Activated CD4-positive, alpha-beta T cell treated with anti-CD3 and anti-CD28 coated beads, Interleukin-2, amount 10 ng/mL, durations not matched to agents 7 days and 5 days (primary cell): ENCODE measurements at places on chromosomes 5 and 9.

DNA sequence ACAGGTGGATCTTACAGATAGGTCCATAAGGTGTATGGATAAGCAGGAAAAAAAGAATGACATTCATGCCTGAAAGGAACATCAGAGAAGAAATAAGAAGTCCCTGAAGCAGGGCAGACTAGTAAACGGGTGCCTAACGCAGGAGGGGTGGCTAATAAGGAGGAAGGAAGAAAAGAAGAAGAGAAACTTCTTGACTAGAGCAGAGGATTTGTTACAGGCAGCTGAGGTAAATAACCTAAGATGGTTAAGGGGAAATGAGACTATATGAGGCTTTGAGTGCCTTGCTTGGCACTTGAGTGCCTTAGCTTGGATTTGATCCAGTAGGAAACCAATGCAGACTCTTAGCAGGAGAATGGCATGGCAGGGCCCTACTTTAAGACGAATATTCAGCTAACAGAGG is 313.5 kb upstream of the PDE4D start:
- no peak for DNase-seq

- DNase-seq = no peak
These were observed 85.8 kb downstream of the TAF11L14 start for GRCh38 chr5:17720071-17720470.

DNA sequence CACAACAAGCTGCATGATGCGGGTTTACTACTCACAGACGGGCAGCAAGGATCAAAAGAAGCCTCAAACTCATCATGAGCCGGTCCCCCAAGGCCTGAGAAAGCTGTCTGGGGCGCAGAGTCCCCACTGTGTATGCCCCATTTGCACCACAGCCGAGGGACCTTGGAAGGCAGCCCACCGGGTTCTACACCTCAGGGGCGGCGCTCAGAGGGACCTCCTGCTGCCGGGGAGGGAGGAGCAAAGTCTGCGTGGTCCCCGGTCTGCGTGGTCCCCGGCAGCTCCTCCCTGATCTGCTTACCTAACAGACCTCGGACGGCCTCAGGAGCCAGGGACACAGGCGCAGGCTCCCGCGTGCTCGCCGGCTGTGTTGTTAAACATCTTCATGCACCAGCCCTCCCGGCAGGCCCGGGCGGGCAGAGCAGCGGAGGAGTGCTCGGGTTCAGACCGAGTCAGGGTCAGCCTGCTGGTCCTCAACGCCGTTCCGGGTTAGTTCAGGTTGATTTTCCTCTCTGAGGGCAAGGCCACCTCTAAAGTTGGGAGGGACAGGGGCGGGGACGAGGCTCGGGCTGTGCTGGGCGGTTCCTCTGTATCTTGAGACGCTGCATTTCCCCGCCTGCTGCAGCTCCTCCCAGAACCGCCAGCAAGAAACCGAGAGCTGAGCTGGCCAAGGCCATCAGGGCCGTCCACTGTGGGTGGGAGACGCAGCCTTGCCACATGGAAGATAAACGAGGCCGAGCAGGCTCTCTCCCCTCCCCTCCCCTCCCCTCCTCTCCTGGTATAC is 74.6 kb downstream of the MRPL36 start:
- peak; percentile 10 for DNase-seq

DNA sequence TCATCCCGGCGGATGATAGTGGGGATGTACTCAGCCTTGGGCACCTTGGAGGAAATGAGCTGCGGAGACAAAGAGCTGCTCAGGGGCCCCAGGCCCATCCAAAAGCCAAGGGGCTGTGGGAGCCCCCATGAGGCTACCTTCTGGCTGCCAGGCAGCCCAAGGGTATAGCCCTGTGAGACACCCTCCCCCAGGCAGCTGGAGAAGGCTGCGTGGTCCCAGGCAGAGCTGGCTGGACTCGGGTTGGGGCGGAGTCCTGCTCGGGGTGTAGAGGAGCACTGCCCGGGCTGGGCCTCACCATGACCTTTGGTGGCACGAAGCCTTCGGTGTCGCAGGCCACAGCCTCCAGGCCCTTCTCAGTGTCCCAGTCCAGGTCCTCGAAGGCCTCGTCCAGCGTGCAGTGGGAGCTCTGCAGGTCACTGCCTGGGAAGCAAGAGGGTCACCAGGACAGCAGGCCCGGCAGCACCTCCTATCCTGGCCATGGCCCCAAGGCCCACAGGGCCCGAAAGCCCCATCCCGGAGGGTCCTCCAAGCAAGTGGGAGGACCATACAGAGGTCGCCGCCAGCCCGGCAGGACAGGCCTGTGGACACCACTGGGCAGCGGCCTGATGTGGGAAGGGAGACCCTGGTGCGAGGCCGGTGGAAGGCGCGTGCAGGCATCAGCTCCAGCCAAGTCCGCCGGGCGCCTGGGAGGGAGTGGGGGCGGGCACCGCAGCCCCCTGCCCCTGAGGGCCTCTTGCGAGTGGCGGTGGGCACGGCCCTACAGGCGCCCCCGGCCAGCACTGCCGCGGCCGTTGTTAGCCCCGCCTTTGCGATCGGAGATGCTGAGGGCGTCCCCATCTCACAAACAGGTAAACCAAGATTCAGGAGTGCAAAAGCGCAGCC is 6.1 kb downstream of the NSMF start:
- no peak for DNase-seq

DNA sequence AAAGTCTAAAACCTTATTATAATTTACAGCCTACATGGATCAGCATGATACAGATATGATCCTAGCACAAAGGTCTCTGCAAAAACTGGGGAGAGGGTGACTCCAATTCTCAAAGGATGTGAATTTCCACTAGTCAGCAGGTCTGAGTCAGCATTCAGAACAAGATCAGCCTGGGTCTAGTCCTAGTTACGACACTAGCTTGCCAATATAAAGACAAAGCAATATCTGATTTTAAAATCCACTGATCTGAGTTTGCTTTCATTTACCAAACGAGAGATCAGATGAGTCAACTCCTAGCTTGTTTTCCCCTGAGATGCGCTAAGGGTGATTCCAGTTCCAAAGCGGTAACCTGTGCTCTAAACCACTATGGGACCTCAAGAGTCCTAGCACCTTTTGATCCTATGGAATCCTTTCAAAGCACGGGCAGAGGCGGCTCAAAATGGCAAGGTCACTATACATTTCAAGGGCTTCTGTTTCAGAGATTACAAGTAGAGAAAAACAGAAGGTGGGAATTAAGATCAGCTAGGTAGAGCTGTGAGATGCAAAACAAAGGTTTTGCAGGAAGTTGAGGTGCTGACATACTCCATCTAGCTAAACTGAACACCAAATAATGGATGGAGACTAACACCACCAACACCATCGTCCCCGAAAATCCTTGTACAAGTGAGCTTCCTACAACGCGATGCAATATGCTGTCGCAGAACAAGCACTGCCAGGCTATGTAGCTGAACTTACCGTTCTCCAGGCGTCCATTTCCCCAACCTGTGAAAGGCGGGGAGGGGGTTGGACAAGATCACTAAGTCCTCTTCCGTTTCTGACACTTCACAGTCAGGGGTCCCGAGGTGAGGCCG is 906 bp downstream of the SLC25A51 start:
- no peak for DNase-seq
